ENCODE measurements at places on chromosomes 5 and 9. TPM values are rescaled to one million over a fixed set of nuclear protein-coding genes. Genes with fewer than 3 reads are reported as not detected.

DNA sequence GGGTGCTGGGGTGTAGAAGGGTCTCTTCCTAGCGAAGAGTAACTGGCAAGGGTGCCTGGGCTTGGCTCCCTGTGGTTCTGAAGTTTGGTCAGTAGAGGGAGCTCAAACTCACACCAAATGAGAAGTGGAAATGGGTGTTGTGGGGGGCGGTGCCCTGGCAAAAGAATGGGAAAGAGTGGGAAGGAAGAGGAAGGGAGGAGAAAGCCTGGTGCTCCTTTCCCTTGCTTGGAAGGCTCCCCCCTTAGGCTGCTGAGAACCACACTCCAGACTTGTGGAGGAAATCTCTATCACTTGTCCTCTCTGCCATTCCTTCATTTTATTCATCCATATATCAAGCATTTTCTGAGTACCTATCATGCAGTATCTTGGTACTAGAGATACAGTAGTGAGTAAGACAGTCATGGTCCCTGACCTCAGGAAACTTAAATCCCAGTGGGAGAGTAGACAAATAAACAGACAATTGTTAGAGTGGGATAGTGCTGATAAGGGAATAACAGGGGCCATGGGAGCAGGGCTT lies 13.0 kb downstream of the SLC4A9 start:
- no peak for DNase-seq

- DNase-seq, result no peak
These were observed 8.5 kb downstream of the KDM3B start for GRCh38 chr5:138360941-138361452.

DNA sequence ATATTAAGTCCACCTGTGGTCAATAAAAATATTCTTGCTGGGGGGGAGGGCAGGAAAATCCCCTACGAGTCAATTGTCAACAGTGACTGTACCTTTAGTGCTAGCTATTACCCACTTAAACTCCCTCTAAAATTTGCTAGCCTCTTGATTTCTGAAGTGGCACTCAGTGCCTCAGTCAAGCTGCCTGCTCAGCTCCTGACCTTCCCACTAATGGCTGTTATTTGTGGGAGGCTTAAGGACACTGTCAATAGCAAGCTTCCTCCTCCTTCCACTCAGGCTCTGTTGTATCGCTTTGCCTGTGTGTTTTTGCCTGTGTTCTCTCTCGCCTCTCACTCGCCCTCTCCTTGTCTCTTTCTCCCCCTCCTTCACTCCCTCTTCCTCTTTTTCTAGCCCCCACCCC lies 140.8 kb downstream of the BNC2 start:
- DNase-seq, result no peak

DNA sequence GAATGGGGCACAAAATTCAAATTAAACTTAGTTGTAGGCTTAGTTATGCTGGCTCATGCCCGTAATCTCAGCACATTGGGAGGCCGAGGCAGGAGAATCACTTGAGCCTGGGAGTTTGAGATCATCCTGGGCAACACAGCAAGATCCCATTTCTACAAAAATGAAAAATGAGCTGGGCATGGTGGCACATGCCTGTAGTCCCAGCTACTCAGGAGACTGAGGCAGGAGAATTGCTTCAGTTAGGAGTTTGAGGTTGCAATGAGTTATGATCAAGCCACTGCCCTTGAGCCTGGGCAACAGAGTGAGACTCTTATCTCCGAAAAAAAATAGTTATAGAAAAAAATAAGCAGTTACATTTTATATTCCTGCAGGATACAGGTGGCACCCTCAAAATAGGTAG lies 20.7 kb upstream of the GFPT2 start:
- no peak for DNase-seq

DNA sequence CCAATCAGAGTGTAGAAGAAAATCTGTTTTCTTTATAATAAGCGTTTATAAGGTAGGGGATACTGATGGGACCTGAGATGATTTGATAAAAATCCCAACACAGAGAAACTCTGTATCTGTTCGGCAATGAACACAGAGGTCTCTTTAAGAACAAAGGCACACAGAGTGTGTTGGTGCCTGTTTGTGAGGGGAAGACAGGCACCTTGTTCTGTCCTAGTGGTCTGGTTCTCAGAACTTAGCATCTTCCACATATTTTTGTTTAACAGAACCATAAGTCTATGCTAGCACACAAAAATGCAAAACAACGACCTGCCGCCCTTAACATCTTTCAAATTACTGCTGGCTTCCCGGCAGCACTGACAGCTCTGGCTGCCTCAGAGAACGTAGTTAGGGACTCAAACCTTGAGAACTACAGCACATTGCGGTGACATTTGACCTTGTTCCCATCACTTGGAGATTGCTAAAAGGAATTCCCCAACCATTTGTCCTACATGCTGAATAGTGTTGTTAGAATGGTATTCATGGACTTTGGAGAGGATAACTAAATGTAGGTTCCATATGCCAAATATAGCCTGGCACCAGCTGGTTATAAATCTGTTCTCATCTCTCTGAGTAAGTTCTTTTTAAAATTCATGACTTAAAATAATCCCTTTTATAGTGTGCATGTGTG lies 871.7 kb upstream of the TYRP1 start:
- no peak for DNase-seq

GRCh38 chr9:21154018-21154608 lies 12.3 kb downstream of the IFNA21 start:
- DNase-seq, result no peak

Gene PCDHGB7
- polyA plus RNA-seq, result 7.6 TPM

Gene PDE6A
- polyA plus RNA-seq, result not detected

Gene BAAT
- polyA plus RNA-seq, result not detected

Gene IL4
- not detected for polyA plus RNA-seq

Gene ATOX1
- 156 TPM for polyA plus RNA-seq
